ENCODE measurements at places on chromosomes 11 and 22. TPM values are rescaled to one million over a fixed set of nuclear protein-coding genes. Genes with fewer than 3 reads are reported as not detected.

Gene SCUBE1
- 0.10 TPM for total RNA-seq

Gene GPR83
- under 0.01 TPM for total RNA-seq

Gene OR51E2
- total RNA-seq = not detected

Gene AGBL2
- 2.1 TPM for total RNA-seq

Gene RIMBP3C
- 0.17 TPM for total RNA-seq

Measured in renal cortical epithelial cell (primary cell).